Right lobe of liver (tissue), 6 donors: ENCODE measurements at places on chromosomes 4 and X. TPM values are rescaled to one million over a fixed set of nuclear protein-coding genes. Genes with fewer than 3 reads are reported as not detected.

Gene IQCM
- total RNA-seq, result not detected

Gene GLOD5
- 4.1 TPM for total RNA-seq

Gene EPHA5
- total RNA-seq, result not detected

Gene SOWAHD
- total RNA-seq, result 0.19 TPM

Gene RBMXL3
- not detected for total RNA-seq

Gene SNX25
- total RNA-seq, result 8.0 TPM

Gene GSX2
- total RNA-seq, result not detected

Gene CCDC160
- not detected for total RNA-seq

Gene CXCL1
- 1.1 TPM for total RNA-seq

DNA sequence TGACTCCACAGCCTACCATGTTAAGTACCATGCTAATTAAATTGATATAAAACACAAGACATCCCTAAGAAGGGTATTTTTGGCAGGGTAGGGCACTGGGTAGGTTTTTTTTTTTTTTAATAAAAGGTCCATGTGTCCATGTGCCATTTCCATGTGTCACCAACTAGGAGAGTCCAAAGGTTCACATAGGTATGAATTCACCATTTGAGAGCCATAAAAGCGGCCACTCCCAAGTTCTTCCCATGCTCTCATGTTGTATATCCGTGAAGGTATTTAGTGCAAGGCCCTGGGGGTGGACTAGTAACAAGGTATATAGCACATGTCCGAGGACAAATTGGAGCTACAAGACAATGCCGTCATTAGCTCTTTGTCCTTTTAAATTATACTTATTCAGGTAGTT lies 107.3 kb downstream of the PDE5A start:
- DNase-seq, result no peak

- DNase-seq, result no peak
These were observed 16.0 kb upstream of the MID1 start for GRCh38 chrX:10636337-10636736.

- no peak for DNase-seq
These were observed 266.8 kb downstream of the C4orf33 start for GRCh38 chr4:129362691-129363274.

- no peak for DNase-seq
These were observed 80.4 kb upstream of the GPC4 start for GRCh38 chrX:133495464-133496391.

- DNase-seq, result no peak
These were observed 61.7 kb downstream of the KANTR start for GRCh38 chrX:53155512-53156206.

DNA sequence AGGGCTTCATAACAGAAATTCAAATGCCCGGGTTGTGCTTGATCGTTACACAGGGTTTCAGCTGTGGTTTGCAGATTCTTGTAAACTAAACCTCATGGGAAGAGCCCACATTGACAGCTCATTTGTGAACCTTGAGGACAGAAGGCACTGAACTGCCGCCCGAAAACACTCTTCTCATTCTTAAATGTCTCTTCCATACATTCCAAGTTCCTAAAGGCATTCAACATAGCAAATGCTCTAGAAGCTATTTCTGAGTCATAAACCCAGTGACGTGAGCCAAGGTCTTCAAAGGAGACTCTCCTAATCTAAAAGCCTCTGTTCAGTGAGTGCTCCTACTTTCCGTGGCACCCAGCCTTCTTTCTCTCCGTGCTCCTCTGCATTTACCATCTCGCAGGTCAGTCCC lies 737.8 kb upstream of the FRG1 start:
- no peak for DNase-seq

GRCh38 chrX:46849933-46850332 lies 13.1 kb downstream of the RP2 start:
- no peak for DNase-seq

DNA sequence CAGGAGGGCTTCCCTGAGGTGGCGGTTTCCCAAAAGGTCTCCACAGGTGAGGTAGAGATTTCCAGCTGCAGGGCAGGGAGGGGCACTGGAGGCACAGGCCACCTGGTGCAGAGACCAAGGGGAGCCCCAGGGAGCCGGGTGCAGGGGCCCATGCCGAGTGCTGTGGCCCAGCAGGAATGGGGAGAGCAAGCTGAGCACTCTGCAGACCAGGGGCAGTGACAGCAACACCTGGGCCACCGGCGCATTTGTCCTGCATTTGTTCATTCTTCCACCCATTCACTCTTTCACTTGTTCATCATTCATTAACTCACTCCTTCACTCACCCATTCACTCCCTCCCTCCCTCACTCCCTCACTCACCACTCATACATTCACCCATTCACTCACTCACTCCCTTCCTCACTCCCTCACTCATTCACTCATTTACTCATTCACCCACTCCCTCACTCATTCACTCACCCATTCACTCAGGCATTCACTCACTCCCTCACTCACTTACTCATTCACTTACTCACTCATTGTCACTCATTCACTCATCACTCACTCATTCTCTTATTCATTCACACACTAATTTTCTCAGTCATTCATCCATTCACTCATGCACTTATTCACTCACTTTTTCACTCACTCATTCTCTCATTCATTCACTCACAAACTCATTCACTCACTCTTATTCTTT lies 16.3 kb downstream of the CPZ start:
- DNase-seq, result no peak

- no peak for DNase-seq
These were observed 80.8 kb upstream of the ANK2 start for GRCh38 chr4:112968451-112969159.

GRCh38 chrX:103562801-103563200 lies 22.5 kb upstream of the TCEAL4 start:
- no peak for DNase-seq

DNA sequence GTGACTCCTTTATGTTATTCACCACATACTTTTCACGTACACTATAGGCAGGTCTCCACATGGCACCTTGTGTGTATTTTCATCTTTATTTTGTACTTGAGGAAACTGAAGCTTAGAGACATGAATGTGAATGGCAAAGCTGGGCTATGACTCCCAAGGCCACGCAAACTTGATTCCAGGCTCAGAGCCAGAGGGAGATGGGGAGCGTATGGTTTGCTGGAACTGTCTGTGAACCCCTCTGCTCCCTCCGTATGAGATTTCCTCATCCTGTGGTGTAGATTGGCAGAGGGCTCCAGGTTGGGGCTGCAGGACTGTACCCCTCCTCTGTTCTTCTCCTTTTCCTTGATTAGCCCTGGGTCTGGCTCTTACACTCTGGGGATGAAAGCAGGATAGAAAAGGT lies 16.1 kb upstream of the STARD8 start:
- no peak for DNase-seq

DNA sequence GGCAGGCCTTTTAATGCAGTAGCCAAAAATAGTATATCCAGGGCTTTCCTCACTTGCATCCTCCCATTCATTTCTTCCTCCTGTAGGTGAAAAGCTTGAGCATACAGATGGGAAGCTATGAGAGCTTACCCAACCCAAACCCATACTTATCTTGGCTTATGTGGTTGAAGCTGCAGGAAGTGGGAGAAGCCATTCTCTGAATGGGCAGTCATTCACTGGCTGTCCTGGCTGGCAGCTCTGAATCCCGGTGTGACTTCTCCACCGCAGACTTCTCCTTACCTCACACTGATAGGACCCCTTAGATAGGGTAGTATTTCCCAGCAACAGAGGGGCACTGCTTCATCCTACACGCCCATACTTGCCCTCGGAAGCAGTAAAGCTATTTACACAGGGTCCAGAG lies 125.4 kb downstream of the AMMECR1 start:
- no peak for DNase-seq

- no peak for DNase-seq
These were observed 46.3 kb upstream of the HHIP start for GRCh38 chr4:144599621-144600020.

DNA sequence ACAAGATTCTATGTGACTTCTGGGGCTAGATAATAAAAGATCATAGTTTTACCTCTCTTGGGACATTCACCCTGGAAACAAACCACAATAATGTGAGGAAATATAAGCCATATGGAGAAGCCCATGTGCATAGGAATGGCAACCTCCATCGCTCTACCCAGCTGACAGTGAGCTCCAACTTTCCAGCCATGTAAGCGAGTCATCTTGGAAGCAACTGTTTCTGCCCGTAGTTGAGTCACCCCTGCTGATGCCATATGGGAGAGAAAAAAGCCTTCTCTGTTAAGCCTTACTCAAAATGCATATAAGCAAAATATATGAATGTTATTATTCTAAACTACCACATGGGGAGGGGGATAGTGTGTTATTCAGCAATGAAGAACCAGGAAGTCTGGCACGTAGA lies 31.4 kb upstream of the RELL1 start:
- no peak for DNase-seq

- no peak for DNase-seq
These were observed 132.8 kb upstream of the MAGEB16 start for GRCh38 chrX:35665311-35665710.

- no peak for DNase-seq
These were observed 145.8 kb upstream of the SPRY1 start for GRCh38 chr4:123250843-123251242.

DNA sequence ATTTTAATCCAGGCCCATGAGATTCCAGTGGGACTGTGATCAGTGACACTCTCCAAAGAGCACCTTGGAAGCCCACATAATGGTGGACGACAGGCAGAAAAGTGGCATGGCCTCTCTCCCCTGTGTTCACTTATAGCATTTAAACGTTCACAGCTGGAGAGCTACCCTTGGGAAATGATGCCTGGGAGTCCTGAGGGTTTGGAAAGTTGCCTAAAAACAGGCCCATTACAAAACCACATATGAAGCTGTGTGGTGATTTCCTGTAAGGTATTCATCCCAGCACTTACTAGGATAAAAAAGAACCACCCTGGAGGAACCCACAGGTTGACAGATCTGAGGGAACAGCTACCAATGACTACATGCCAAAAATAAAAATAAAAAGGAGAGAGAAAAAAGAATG lies 193.2 kb downstream of the RASL11B start:
- no peak for DNase-seq

DNA sequence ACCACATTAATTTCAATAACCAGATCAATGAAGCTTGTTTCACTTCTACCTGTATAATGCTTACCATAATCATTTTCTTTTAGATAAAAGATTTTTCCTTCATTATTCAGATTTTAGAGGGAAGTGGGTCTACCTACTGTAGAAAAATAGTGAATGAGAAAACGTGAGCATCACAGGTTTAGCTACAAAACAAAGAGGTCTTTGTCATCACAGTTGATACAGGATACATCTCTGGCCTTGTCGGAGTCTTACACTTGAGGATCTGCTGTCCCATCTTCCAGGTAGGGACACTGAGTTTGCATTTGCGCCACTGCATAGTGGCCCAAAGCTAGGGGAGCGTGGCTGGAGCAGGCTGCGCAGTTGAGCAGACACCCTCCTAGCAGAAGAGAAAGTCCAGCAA lies 710 bp downstream of the CLDN24 start:
- no peak for DNase-seq

DNA sequence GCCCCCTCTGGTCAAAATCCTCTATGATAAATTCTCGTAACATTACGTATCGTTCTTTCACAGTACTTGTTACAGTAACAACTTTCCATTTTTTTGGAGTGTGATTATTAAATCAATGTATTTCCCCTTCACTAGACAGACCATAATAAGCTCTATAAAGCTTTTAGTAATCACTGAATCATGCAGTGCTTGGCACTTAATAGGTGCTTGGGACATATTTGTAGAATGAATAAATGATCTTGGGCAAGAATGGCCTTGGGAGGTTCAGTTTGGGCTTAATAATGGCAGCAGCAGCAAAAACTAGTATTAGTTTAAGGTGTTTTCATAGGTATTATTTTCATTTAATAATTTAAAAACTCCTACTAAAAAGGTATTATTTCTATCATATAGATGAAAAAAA lies 33.4 kb upstream of the SFRP2 start:
- DNase-seq, result no peak

GRCh38 chr4:77146186-77147078 lies 10.6 kb upstream of the CCNG2 start:
- DNase-seq, result no peak

DNA sequence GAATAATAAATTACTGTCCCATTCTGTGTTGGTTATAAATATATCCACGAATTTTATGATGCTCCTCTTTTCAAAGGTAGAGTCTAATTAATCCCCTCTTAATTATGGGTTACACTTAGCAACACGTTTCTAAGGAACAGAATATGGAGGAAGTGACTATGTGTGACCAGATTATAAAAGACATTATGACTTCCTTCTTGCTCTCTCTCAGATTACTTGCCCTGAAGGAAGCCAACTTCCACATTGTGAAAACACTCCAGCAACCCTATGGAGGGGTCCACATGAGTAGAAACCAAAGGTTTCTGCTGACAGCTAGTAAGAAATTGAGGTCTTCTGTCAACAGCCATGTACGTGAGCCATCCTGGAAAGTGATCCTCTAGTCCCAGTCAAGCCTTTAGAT lies 59.3 kb downstream of the WDFY3 start:
- no peak for DNase-seq

DNA sequence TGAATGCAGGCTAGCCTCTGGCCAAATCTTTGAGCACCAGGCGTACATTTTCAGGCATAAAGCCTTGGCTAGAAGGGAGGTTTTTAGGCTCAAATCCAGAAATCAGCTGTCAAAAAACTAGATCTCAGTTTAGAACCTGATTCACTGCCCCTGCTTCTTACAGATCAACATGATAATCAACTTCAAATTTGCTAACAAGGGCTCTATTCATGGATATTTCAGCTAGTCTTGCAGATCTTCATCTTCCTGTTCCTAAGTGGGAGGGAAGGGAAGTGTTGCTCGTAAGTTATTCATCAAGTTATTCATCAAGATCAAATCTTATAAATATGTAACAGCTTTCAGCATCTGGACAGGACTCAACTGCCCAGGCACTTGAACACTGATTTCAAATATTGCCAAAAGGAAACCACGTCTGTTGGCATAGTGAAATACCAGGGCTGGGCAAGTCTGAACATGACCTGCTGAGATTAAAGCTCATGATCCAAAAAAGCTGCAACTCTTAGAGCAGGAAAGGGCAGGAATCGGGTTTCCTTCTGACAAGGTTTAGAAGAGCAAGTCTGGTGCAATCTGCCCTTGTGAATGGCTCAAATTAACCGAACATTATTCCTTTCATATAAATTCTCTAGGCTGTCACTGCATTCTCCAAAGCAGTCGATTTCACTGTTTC lies 200.3 kb downstream of the PDGFC start:
- DNase-seq, result no peak

- DNase-seq, result peak; percentile 68
These were observed 35.4 kb downstream of the JADE1 start for GRCh38 chr4:128844931-128845330.

DNA sequence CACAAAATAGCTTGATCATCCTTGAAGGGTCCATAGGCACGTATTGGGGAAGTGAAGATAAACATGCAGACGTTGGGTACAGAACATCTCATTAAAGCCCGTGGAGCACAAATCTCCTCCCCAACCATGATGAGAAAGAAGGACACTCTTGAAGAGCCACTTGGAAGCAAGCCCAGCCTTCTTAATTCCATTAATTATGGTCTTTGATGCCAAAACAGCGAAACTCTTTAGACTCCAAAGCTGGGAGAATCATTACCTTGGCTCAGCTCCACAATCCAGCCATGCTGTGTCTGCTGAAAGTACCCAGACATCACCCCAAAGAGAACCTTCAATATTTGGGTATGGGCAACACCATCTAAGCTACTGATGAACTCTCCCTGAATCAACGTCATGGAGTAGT lies 169.0 kb upstream of the MBNL3 start:
- DNase-seq, result no peak

- no peak for DNase-seq
These were observed 44.8 kb downstream of the MOB1B start for GRCh38 chr4:70946939-70947338.
